Muscle of arm (tissue), 14 donors: ENCODE measurements at places on chromosomes 11 and 22. TPM values are rescaled to one million over a fixed set of nuclear protein-coding genes. Genes with fewer than 3 reads are reported as not detected.

The PHF21B gene
- polyA plus RNA-seq, result 0.41 TPM

The MMP27 gene
- not detected for polyA plus RNA-seq

The JAM3 gene
- polyA plus RNA-seq, result 140 TPM

The FHIP1B gene
- 29.6 TPM for polyA plus RNA-seq

The ATG16L2 gene
- polyA plus RNA-seq, result 15.1 TPM

The TNNI2 gene
- polyA plus RNA-seq, result 1,913 TPM

The MMP12 gene
- not detected for polyA plus RNA-seq

The TSPAN18 gene
- polyA plus RNA-seq, result 67.7 TPM

The DUSP18 gene
- polyA plus RNA-seq, result 4.0 TPM

The LGALS12 gene
- 0.43 TPM for polyA plus RNA-seq

The LRRN4CL gene
- polyA plus RNA-seq, result 15.2 TPM

The CRYBB1 gene
- not detected for polyA plus RNA-seq

The TTC36 gene
- polyA plus RNA-seq, result 1.3 TPM

The FAM83F gene
- polyA plus RNA-seq, result 0.11 TPM

The TMEM25 gene
- 24.3 TPM for polyA plus RNA-seq

The MS4A3 gene
- polyA plus RNA-seq, result 0.78 TPM

The GRIK4 gene
- 0.32 TPM for polyA plus RNA-seq

The NPTXR gene
- not detected for polyA plus RNA-seq

The SCO2 gene
- 1.7 TPM for polyA plus RNA-seq

DNA sequence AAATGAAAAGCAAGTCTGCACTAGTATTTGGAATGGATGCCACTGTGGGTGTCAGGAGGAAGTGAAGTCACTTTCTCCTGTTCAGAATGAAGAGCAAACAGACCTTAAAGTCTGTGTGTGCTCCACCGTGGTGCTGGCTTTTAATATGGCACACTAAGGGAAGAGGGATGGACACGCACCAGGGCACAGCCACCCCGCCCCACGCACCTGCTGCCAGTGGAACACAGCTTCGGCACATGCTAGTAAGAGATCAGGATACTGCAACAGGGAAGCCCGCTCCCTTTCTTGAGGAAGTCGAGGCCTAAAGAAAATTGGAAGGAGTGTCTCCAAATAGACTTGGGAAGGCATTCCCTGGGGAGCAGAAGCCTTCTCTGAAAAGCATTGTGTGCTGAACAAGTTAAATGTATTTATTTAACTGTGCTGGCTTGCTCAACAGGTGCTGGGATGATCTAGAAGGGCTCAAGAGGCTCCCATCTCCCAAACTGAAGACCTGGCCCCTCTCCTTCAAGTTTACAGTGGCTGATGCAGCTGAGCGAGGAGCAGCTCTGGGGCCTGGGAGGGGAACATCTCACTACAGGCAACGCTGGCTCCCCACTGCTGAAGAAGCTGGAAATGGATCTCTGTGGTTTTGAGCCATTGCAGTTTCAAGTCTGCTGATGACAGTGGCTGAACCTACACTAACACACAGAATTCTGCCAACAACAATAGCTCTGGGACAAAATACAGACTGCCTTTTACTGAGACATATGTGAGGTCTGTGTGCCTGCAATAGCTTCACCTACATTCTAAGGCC is 504.6 kb upstream of the B3GAT1 start:
- DNase-seq, result no peak

GRCh38 chr11:9639099-9639498 is 24.8 kb upstream of the SWAP70 start:
- DNase-seq, result no peak

GRCh38 chr11:75591966-75592365 is 29.9 kb downstream of the SERPINH1 start:
- no peak for DNase-seq

- DNase-seq, result no peak
Measured at GRCh38 chr11:46377290-46377689, 4.2 kb upstream of the MDK start.

- DNase-seq, result no peak
Measured at GRCh38 chr11:33773404-33773986, 825 bp downstream of the FBXO3 start.

- DNase-seq, result no peak
Measured at GRCh38 chr22:43289531-43289963, 53.6 kb downstream of the SCUBE1 start.

DNA sequence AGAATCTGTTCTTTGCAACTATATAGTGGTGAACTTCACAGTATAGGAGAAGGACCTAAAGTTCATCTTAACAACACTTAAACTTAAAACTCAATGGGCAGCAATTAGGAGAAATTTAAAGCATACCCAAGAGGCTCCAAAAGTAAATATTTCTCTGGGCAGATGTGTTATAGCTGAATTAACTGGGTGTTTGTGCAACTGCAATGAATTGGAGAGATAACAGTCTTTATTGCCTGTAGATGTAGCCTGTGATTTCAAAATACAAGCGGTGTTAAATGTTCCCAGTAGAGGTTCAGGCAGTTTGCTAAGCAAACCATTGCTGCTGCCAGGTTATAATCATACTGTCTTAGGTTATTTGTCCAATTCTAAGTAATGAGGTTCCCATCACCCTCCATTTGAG is 294.1 kb upstream of the MTNR1B start:
- DNase-seq, result no peak

GRCh38 chr11:87286338-87286737 is 248.6 kb downstream of the TMEM135 start:
- DNase-seq, result no peak

- no peak for DNase-seq
Measured at GRCh38 chr22:22558972-22559603, at the start of gene PRAME. TSS of gene PRAME (minus strand) at chr22:22559265. CDS start at chr22:22556832, 2,433 bp downstream.

- DNase-seq, result no peak
Measured at GRCh38 chr22:28247667-28248363, 328.8 kb upstream of the PITPNB start.

- no peak for DNase-seq
Measured at GRCh38 chr11:10584071-10584501, 15.6 kb upstream of the LYVE1 start.

DNA sequence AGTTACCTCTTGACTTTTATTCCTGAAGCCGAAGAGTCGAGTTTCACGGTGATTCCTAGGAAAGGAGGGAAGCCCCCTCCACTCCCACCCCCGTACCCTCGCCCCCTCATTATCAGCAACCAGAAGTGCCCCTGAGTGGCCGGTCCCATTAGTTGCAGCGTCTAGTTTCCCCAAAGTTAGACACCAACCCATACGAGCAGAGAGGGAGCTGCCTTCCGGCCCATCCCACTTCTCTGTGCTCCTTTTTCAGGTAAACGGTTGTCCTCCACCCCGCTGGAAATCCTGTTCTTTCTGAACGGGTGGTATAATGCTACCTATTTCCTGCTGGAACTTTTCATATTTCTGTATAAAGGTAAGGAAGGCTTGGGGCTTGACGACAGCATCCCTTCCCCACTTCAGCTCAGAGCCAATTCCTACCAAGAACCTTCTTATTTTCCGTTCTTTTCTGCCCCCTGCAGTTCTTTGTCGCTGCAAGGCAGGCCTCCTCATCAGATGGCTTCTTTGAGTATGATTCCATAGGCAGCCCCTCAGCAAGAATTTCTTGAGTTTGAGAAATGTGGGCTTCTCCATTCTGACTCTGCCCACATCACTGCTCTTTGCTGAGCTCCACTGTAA is 701 bp downstream of the TMEM216 start:
- DNase-seq, result peak; percentile 13

DNA sequence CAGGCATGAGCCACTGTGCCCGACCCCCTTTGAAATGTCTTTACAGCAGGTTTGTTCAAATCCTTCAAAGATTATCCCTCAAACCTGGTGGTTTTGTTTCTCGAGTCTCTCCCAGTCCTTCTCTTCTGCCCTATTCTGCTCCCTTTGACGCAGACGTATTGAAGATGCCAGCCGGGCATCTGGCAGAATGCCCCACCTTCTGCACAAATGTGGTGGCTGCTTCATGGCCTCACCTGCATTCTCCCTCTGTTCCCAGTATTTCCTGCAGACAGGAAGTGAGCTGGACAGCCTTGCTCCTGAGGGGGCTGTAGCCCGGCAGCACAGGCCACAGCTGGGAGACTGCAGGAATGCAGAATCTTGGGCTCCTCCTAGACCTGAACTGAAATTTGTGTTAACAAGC is 4.8 kb upstream of the NAP1L4 start:
- DNase-seq, result no peak

- no peak for DNase-seq
Measured at GRCh38 chr11:65412271-65413076, 10.1 kb upstream of the NEAT1 start.

GRCh38 chr22:31538815-31539214 is 42.5 kb downstream of the SFI1 start:
- DNase-seq, result no peak

- no peak for DNase-seq
Measured at GRCh38 chr11:66336234-66337102, at the start of gene RIN1. TSS of gene RIN1 (minus strand) at chr11:66336434. CDS start at chr11:66336402, 32 bp downstream.

- DNase-seq, result no peak
Measured at GRCh38 chr11:3375552-3375951, 3.4 kb downstream of the ZNF195 start.

GRCh38 chr11:88680806-88681205 is 343.3 kb upstream of the CTSC start:
- DNase-seq, result no peak

DNA sequence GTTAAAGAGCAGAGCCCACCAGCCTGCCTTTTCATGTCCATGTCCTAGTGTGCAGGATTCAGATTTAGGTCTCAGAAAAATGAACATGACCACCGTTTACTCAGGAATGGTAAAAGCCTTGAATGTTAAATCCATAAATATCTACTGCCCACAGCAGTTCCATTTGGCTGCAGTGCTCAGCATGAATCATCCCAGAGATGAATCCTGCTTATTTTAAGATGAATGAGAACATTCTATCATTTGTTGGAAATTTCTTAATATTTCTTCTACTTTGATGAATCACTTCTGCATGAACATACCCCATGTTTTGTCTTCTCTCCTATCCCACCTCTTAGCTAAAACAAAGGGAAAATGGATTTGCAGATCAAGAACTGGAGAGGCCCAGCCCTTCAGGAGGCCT is 47.5 kb upstream of the AQP11 start:
- DNase-seq, result no peak

DNA sequence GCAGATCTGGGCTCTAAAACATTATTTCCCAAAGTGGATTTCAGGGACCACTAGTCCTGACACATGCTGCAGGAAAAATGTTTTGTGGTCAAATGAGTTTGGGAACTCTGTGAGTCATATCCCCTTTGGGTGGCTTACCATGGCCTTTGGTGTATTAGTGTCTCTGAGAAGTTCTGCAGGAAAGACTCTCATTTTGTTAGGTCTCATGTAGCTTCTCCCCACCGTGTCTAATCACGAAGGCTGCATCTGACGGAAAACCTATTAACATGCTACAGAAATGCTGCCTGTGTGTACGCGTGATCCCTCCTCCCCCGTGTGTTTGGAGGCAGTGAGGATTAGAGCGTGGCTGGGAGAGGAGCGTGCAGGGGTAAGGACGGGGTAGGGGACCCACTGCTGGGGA is 191.7 kb downstream of the ST3GAL4 start:
- no peak for DNase-seq

- no peak for DNase-seq
Measured at GRCh38 chr11:19290356-19290755, 49.6 kb upstream of the E2F8 start.

DNA sequence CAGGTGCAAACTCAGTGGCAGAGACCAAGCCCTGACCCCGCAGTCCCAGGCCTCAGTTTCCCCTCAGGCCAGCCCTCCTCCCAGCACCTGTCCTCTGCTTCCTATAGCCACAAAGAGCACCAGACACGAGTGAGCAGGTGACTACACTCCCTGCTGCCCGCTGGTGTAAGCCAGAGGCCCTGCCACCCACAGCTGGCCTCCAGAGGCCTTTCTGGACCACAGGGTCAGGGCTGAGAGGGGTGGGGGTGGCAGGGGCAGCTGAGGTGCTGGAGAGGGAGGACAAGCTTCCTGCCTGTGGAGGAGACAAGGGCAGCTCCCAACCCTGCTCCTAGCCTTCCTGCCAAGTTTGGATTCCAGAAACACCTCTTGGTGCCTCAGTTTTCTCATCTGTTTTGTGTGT is 31.3 kb upstream of the WNT7B start:
- DNase-seq, result no peak

DNA sequence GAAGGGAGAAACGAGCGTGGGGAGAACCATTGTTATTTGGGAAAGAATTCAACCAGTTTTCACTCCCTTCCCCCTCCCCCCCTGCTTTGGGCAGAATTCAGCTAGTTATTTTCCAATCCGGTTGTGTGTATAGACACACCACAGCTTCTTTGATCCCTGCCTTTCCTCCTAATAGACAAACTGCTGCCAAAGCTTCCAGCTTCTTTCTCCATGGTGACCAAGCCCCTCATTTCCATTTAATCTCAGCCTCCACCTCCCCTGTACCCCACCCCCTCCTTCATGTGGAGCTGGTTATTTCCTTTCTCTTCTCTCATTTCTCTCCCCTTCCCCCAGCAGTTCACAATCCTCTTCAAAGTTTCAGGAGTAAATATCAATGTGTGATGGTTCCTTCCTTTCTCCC is 24.8 kb upstream of the PKNOX2 start:
- no peak for DNase-seq

GRCh38 chr22:27495325-27495724 is 306.2 kb downstream of the MN1 start:
- DNase-seq, result no peak

- DNase-seq, result no peak
Measured at GRCh38 chr11:3126207-3126865, 38.8 kb downstream of the OSBPL5 start.

- DNase-seq, result no peak
Measured at GRCh38 chr22:50080077-50080465, 5.2 kb downstream of the MLC1 start.

- DNase-seq, result peak; percentile 64
Measured at GRCh38 chr22:46563381-46564083, 26.1 kb upstream of the CELSR1 start.

GRCh38 chr11:64094463-64095260 is 58.9 kb downstream of the FLRT1 start:
- no peak for DNase-seq

- DNase-seq, result no peak
Measured at GRCh38 chr22:23058481-23059283, 11.6 kb upstream of the GNAZ start.

GRCh38 chr11:79108851-79109250 is 332.0 kb downstream of the TENM4 start:
- DNase-seq, result no peak

GRCh38 chr11:3807909-3808860 is at the start of gene PGAP2:
TSS of gene PGAP2 (plus strand) at chr11:3808560. CDS start at chr11:3811260, 2,700 bp downstream.
- DNase-seq, result peak; percentile 53

DNA sequence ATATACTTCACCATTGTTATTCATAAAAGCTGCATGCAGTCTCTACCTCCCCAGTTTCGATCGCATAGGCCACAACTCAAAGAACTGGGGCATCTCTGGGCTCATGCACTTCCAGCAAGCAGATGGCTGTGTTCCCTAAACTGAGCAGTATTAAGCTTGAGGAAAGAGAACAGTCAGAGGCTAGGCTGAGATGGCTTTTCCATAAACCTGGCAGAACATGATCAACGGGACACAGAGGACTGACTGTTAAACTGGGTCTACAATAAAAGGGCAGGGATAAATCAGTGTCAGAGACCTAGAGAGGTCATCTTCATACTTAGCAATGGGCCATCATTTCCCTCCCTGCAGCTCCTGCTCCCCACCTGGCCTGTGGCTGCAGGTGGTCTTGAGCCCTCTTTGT is 171.0 kb upstream of the NECTIN1 start:
- no peak for DNase-seq
